Hematopoietic multipotent progenitor cell treated with erythropoietin and hydrocortisone succinate and interleukin-3 and kit ligand, for 6 days (in vitro differentiated cells): ENCODE measurements at places on chromosomes 13 and 19.

- DNase-seq, result no peak
Measured at GRCh38 chr13:40342901-40343300, 323.5 kb downstream of the FOXO1 start.

- no peak for DNase-seq
Measured at GRCh38 chr19:755063-755462, 4.2 kb downstream of the MISP start.

- no peak for DNase-seq
Measured at GRCh38 chr13:112972258-112972657, 3.2 kb downstream of the MCF2L start.

DNA sequence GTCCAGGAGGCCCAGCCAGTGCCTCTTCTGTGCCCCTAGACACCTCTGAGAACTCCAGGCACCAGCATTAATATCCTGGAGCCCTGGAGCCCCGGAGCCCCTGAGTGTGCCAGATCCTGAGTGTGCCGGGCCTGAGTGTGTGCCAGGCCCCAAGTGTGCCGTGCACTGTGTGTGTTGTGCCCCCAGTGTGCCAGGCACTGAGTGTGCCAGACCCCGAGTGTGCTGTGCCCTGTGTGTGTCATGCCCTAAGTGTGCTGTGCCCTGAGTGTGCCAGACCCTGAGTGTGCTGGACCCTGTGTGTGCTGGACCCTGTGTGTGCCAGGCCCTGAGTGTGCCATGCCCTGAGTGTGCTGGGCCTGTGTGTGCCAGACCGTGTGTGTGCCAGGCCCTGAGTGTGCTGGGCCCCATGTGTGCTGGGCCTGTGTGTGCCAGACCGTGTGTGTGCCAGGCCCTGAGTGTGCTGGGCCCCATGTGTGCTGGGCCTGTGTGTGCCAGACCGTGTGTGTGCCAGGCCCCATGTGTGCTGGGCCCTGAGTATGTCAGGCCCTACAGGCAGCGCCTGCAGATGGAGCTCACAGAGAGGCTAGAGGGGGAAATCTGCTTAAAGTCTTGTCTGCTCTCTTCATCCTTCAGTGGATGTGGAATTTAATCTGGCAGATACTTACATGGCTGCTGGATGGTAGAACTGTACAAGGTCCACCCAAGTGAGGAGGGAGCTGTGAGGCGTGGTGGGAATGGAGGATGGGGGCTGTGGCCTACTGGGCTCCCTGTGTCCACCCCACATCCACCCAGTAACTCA is 53.9 kb downstream of the C13orf46 start:
- no peak for DNase-seq

DNA sequence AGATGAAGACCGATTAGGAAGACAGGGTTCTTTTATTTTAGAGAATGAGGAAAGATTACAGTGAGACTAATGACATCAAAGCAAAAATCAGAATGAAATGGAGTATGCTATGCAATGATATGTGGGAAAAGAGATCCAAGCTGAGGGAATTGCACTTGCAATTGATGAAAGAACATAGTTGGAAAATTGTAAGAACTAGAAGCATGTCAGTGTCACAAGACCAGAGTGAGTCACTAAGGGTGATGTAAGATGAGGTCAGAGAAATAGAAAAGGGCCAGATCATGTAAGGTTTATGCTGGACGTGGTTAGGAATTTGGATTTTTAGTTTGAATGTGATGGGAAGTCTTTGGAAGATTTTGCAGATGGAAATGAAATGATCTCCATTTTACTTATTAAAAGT is 1937.3 kb downstream of the OLFM4 start:
- no peak for DNase-seq

DNA sequence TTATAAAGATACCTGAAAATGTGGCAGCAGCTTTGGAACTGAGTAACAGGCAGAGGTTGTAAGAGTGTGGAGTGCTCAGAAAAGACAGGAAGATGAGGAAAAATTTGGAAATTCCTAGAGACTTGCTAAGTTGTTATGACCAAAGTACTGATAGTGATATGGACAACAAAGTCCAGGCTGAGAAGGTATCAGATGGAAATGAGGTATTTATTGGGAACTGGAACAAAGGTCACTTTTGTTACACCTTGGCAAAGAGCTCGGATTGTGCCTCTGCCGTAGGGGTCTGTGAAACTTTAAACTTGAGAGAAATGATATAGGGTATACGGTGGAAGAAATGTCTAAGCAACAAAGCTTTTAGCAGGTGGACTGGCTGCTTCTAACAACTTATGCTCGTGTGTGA is 419.9 kb downstream of the PCDH17 start:
- no peak for DNase-seq

- DNase-seq, result peak; percentile 90
Measured at GRCh38 chr19:1279782-1280341, 4.5 kb downstream of the FAM174C start.

DNA sequence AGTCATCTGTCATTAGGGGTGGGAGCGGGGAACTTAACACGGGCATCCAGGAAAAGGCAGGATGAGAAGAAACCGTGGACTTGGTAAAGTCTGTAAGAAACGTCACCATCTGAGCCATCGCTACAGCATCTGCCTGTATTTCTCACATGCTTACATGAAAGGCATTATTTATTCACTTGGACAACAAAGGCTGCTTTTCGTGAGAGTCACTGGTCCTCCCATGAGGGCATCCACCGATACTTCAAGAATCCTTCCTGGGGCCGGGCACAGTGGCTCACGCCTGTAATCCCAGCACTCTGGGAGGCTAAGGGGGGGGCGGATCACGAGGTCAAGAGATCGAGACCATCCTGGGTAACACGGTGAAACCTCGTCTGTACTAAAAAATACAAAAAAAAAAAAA is 16.1 kb downstream of the ZNF446 start:
- no peak for DNase-seq

DNA sequence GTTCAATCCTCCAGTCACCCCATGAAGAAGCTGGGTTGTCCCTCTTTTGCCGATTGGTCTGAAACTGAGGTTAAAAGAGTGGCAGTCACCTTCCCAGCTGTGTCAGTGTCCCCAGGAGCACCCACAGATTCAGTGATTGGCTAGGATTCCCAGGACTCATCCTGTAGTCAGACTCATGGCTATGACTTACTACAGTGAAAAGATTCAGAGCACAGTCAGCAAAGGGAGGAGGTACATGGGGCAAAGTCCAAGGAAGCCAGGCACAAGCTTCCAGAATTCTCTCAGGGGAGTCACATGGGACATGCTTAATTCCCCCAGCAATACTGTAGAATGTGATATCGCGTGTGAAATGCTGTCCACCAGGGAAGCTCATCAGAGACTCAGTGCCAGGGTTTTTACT is 14.2 kb downstream of the ZNF473 start:
- DNase-seq, result no peak

- no peak for DNase-seq
Measured at GRCh38 chr13:37531049-37531448, 67.5 kb downstream of the POSTN start.

DNA sequence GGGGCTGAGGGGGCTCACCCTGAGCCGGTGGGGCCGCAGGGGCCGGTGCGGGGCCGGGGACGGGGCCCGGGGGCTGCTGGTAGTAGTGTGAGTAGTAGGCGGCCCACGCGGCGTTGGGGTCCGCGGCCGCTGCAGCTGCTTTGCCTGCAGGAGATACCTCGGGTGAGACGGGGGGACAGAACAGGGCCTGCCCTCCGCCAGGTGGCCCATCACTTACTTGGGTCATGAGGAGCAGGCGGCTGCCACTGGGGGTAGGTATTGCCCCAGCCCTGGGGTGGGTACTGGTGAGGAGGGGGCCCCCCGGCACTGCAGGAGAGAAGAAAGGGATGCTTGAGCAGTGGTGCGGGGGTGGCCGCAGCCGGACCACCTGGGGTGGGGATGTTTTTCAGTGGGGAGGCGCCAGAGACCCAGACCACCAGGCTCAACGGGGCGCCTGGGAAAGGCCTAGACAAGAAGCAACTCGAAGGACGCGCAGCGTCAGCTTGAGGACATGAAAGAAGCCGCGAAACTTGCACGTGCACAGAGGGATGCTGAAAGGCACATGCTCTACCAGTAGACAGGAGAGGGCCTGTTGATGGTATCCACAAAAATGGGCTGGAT is 8.9 kb downstream of the KHSRP start:
- no peak for DNase-seq

- no peak for DNase-seq
Measured at GRCh38 chr19:47145639-47146486, 15.2 kb downstream of the SAE1 start.

DNA sequence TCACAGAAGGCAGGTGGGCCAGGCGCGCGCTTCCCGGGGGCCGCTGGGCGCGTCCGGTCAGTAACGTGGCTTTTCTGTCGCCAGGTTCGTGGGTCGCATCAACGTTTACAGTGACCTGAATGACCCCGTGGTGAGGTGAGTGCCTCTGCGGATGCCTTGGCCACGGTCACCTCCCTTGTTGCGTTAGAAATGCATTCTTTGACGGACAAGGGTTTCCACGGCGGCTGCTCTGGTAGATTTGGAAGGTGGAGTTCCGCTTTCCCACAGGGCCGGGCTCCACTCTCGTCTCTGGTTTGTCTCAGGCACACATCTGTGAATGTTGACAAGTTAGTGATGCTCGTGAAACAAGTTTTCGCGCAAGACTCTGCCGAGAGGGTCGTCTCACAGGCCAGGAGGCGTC is 130.0 kb downstream of the ATP11A start:
- DNase-seq, result no peak

DNA sequence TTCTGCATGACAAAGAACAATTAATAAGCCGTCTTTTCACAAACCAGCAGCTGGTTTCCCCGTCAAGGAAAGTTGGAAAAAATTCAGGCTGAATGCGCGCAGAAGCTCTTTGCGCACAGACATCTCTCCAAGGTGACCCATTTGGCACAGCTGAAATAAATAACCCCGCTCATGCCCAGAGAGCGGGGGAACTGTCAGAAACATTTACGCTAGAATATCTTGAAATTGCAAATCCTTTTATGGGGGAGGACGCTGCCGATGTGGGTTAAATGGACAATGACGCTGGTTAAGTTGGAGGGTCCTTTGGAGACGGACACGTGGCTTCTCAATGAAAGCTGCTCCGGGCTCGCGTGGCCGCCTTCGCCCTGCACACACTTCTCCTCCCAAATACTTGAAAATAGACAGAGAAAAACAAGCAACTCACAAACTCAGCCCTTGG is 30.6 kb downstream of the GSX1 start:
- DNase-seq, result no peak

- DNase-seq, result no peak
Measured at GRCh38 chr13:99564386-99564785, 63.1 kb downstream of the TM9SF2 start.

DNA sequence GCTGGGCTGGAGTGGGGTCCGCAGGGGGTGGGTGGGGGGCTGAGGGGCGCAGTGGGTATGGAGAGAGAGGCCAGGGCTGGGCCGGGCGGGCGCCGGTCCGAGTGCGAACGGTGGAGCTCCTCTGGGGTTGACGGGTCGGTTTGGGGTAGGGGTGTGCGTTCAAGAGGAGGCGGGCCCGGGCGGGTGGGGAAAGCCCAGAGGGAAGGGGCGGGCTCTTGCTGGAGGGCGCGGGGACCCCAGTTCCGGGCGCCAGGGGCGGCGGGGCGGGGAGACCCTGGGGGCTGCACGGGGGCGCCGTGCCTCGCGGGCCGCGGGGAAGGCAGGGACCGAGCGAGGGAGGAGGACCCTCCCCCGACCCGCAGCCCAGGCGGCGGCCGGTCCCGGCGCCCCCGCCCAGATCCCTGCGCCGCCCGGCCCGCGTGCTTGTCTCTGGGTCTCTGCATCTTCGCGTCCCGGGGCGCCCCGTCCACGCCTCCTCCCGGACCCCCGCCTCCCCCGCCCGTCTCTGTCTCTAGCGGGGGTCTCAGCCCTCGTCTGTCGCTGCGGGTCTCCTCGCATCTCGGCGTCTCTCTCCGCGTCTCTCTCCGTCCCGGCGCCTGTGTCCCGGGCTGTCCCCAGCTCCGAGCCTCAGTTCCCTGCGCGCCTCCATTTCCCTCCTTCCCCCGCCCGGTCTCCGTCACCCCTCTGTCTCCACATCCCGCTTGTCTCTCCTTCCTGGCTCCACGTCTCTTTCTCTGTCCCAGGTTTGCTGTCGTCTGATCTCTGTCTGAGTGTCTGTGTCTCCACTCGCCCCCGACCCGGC is 8.3 kb upstream of the SHISA7 start:
- peak; percentile 42 for DNase-seq

DNA sequence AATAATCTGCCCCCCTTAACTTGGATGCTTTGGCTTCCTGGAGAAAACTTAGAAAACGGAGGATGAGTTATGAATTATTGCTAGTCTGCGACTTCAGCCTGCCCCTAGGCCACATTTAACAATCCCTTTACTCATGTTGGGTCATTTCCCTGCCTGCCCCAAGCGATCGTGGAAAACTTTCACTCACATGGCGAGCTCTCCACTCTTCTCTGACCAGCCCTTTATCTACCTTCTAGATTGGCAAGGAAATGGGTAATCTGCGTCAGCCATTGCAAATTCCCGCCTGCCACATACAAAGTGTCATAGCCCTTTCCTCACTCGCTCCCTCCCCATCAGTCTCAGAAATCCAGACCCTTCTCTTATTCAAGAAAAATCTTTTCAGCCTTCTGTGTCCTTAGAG is 154.3 kb upstream of the IRS2 start:
- no peak for DNase-seq

- no peak for DNase-seq
Measured at GRCh38 chr19:31875591-31875990, 469.8 kb upstream of the ZNF507 start.

DNA sequence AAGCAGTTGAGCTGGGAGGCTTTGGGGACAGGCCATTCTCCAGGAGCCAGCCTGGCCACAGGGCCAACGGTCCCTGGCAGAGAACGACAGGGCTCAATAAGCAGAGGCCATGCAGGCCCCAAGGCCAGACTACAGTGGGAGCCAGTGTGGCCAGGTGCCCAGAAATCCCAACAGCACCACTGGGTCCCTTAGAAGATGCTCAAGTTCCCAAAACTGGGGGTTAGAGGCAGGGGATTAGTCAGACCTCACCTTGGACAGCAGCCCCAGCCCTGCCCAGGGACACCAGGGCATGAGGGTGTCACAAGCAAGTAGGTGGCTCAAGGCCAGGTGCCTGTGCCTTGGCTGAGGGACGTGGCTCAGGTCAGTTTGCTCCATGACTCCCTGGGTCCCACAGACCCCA is 12.8 kb downstream of the SCGB2B2 start:
- DNase-seq, result no peak

GRCh38 chr13:84867246-84867645 is 932.0 kb downstream of the SLITRK6 start:
- no peak for DNase-seq

DNA sequence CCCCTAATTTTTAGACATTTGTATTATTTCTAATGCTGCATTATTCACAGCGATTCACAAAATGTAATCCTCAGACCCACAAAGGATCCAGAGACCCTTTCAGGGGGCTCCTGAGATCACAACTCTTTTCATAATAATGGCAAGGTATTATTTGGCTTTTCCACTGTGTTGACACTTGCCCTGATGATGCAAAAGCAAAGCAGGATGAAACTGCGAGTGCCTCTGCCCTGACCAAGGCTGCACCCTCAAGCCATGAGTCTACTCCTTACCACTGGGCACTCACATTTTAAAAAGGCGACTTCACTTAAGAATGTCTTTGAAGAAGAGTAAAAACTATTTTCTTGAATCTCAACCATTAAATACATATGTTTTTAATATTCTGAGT is 11.4 kb downstream of the ELF1 start:
- peak; percentile 49 for DNase-seq

DNA sequence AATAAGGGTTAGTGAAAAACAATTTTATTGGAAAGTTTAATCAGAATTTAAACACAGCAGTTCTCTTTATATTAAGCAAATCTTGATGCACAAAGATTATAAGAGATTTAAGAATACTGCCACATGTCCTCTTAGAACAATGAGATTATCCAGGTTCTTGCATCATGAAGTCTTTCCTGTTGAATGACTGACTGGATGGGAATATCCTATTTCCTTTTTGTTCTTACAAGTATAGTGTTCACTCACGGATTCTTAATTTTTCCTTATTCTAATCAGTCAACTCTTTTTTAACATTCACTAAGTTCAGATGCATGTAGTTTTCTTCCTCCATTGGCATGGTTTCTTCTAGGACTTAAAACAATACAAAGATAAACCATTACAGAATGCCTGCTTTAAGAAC is 10.1 kb downstream of the URI1 start:
- DNase-seq, result no peak
